Breast epithelium (tissue), 4 donors: ENCODE measurements at places on chromosomes 12 and 14.

DNA sequence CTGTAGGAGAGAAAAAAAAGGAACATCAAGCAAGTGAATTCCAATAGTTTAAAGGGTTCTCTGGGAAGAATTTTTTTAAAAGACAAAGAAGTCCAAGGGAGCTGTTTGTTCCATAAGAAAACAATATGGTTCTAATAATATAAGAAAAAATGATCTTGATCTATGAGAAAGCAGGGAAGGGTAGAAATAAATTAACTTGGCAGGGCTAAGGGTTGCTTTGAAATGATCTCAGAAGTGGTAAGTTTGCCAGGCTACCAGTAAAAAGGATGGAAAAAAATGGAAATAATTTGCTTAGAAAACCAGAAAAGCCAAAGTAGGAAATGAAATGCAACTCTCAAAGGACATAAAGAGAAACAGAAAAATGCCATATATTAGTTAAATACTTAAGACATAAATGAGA, 41.7 kb upstream of the EMP1 start:
- no peak for DNase-seq

GRCh38 chr14:70018713-70019211, 139.5 kb downstream of the SMOC1 start:
- peak; percentile 60 for DNase-seq

- no peak for DNase-seq
Observed at GRCh38 chr14:90578283-90578985, 181.6 kb downstream of the CALM1 start.

- peak; percentile 65 for DNase-seq
Observed at GRCh38 chr14:68561531-68562007, 231.3 kb downstream of the ZFP36L1 start.

- no peak for DNase-seq
Observed at GRCh38 chr12:71393625-71394024, 46.0 kb upstream of the LGR5 start.

GRCh38 chr12:64387197-64387816, 3.3 kb downstream of the C12orf56 start:
- no peak for DNase-seq

DNA sequence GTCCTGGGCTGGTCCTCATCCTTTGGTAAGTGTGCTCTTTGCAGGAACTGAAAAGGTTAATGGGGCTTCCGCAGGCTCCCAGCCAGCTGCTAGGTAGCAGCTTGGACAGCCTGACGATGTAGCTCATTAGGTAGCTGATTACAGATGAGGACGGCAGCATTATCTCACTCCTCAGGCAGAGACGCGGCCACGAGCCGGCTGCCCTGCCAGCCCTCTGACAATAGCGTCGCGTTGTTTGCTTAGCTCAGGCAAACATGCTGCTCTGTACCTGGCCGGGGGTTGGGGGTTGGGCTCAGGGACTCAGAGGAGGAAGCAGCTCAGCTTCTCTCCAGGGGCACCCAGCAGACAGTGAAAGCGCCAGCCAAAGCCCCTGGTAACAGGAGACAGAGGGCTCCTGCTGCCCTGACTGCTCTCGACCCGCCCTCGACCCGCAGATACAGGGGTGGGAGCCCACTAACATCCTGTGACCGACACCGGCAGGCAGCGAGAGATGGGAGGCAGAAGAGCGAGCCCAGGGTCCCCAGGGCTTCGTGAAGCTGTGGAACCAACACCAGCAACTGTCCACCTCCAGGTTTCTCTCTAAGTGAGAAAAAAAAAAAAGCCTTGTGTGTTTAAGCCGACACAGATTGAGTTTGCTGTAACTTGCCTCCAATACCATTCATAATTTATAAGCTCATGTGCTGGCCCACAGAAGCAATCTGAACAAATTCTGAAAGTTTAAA, 53.4 kb upstream of the DLK1 start:
- peak; percentile 75 for DNase-seq

GRCh38 chr12:111424189-111424792, 18.6 kb downstream of the SH2B3 start:
- no peak for DNase-seq

DNA sequence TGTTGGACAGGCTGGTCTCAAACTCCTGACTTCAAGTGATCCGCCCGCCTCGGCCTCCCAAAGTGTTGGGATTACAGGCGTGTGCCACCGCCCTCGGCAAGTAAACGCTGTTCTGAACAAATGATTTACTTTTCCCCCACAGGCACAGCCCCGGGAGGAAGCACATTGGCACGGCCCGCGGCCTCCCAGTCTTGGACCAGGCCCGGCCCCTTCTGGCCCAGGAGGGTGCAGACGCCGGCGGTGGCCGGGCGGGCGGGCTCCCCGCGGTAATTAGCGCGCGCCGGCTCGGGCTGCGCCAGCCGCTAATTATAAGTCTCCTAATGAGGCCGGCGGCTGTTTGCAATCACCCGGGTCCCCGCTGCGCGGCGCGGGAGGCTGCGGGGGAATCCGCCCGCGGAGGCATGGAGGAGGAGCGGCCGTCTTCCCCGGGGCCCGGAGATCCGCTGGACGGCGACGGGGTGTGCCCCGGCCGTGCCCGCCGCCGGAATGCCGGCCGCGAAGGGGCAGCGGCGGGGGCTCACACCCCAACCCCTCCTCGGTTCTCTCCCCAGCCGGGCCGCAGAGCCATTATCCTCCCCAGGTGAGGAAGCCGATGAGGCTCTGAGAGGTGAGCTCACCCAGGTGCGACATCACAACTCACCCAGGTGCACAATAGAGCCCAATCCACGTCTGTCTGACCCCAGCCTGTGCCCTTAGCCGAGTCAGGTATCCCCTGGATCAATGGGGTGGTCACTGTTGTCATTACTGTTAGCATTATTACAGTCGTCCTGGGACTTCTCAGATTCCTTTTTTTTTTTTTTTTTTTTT, 3.3 kb upstream of the POP5 start:
- peak; percentile 58 for DNase-seq

- no peak for DNase-seq
Observed at GRCh38 chr14:23294734-23295561, 7.7 kb downstream of the PPP1R3E start.

DNA sequence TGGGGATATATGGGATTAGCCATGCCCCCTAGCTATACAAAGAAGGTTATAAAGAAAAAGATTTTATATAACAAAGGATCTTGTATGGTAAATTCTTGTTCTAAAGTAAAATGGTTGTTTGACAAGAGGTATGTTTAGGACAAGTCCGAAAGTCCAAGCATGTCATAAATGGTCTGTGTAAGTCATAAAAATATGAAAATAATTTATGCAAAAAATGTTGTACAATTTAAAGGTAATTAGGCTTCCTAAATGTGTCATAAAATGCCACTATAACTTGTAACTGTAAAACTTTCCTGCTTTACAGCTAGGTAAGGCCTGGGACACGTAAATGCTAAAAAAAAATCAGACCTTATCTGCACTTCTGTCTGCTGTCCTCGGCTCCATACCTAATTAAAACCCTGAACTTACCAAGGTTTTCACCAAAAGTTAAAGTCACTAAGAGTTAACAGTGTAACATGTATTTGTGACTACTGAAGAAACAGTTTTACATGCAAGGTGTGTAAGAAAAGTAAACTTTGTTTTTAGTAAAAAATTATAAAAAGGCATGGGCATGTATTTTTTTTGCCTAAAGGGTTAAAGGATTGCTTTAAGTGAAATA, 110.0 kb upstream of the RESF1 start:
- DNase-seq: no peak

DNA sequence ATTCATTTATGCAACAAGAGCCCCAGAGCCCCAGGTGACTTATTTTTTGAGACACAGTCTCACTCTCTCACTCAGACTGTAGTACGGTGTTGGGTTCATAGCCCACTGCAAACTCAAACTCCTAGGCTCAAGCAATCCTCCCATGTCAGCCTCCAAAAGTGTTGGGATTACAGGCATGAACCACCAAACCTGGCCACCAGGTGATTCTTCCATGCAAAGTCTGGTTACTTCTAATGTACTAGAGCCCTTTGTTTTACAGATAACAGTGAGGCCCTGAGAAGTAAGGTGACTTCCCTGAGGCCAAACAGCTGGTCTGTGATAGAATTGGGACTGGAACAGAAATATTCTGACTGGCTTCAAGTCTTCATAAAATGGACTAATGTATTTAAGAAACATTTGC, 10.0 kb upstream of the KCNK10 start:
- DNase-seq: no peak

GRCh38 chr12:91074851-91075250, 17.0 kb upstream of the KERA start:
- DNase-seq: no peak

- no peak for DNase-seq
Observed at GRCh38 chr14:90336985-90337384, 5.2 kb upstream of the NRDE2 start.

DNA sequence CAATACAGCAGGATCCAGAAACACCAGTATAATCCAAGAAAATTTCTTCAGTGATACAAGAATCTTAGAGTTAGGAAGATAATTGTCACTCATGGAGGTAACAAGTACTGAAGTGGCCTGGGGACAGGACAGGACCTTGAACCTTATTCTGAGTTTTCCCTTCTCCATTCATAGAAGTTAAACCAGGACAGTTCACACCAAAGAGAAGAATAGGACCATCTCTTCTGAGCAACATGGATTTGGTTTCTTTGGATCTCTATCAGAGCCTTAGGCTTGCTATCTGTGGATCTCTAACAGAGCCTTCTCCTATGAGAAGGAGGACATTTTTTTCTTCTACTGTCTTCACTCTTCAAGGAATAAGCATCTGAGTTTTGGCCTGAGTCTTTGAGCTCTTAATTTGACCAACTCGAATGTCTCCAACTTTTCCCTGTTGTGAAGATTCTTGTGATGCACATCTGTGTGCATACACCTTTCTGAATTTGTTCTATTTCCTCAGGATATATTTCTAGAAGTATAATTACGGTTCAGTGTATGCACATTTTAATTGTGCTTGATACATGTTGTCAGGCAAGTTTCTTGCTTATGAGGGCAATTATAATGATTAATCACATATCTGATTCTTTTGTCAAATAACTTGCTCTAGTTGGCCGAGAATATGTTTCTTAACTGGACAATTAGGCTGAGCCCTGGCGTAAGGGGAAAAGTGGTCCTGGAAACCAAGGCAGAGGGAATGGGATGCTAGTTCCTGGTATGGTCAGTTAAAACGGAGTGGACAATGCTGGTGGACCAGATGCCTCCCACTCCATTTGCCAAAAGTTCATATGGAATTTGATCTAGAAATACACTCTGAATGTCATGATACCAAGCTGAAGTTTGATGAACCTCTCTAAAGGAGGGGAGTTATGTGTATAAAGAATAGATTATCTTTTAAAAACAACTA, 6.6 kb downstream of the KRT6A start:
- no peak for DNase-seq

- DNase-seq: no peak
Observed at GRCh38 chr14:24277606-24278321, 6.4 kb upstream of the RABGGTA start.

DNA sequence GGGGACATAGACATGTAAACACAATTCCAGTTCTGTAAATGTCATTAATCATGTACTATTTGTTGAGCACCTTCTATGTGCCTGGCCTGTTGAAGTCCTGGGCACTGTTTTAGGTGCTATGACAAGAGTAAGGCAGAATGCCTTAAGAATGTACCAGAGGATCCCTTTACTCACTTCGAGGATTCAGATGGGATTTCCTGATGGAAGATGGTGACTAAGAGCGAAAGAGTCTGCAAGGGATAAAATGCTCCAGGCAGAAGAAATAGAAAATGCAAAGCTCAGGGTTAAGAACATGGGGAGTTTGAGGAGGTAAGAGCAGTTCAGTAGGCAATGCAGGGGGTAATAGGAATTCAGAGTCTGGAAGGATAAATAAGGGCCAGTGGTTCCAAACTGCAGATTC, 671.3 kb upstream of the TBX3 start:
- DNase-seq: no peak

DNA sequence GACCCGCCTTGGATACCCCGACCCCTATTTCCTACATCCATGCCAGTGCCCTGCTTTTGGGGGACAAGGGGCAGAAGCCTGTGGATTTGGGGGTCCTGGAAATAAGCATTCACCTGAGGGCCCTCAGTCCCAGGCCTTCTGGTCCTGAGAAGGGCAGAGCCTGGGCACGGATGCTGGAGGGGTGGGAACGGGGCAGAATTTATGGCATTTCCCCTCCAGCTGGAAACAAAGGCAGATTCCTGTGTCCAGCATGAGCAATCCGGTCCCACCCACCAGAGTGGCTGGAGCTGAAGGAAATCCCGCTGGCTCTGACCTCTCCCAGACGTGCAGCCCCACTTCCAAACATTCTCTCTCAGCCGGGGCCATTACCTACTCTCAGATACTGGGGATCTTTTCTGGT, 9.3 kb downstream of the ANKRD33 start:
- DNase-seq: no peak

DNA sequence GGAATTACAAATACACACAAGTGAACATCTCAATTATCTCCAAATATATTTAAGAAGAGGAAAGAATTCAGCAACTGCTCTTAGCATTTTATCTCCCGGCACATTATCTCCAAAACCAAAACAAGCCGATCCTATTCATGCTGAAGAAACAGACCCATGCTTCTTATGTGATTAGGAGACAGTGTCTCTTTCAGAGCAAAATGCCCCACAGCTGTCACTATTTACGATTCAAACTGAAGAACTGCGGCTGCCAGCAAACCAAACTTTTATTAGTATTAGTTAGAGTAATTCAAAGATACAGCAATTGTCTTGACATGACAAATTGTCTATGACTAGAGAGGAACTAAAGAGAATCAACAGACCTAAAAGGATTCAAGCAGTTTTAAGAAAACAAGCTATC, 79.4 kb downstream of the SETD3 start:
- DNase-seq: no peak

GRCh38 chr12:67534681-67535080, 113.9 kb upstream of the DYRK2 start:
- no peak for DNase-seq

DNA sequence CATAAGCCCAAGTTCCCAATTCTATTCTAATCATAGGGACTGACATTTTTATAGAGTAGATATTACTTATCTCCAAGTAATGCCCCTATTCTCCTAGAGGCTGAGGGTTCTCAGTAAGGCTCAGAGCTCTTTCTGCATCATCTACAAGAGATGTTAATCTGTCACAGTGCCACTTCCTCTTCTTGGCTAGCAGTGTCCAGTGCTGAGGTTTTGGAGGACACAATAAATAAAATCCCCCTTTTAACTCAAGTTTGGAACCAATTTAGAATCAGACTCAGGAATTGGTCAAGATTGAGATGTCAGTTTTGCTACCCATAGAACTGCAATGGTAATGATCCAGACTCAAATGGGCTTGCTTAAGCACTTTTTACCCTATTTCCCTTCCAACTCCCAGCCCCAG, 154.1 kb upstream of the ARID2 start:
- DNase-seq: no peak

GRCh38 chr14:78700236-78700635, 530.1 kb downstream of the NRXN3 start:
- no peak for DNase-seq

- no peak for DNase-seq
Observed at GRCh38 chr14:88289996-88290395, 33.1 kb downstream of the KCNK10 start.

GRCh38 chr14:47040550-47040949, 389.0 kb upstream of the RPL10L start:
- no peak for DNase-seq

DNA sequence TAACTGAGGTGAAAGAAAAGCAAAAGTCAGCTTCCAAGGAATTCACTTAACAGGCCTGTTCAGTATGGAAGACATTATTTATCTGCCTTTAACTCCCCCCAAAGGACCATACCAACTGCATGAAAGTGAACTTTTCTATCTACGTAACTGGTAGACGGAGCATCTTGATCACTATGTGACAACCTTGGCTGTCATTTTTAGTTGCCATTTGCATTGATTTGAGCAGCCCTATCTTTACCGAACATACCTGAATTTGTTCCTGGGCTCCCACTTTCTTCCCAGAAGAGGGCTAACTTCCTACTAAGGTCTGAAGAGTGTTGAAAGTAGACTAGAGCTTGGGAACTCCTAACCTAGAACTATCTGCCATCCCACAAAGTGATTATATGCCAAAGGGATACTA, 9.4 kb downstream of the SRSF9 start:
- DNase-seq: no peak
